ENCODE measurements at places on chromosomes 5 and 9.

DNA sequence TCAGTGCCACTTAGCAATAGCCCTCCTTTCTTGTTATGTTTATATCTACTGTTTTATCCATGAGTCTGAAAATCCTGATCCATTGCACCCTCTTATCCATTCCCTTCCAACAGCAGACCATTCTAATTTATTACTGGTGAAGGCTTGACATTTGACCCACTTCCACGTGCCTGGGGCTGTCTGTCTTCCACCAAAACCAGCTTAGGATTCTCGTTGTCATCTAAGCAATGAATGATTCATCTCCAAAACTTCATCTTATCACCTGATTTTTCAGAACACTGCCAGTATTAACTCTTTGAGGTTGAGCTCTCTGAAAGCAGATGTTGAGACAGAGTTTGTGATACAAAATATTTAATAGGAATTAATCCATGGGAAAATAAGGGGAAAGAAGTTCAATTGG lies 277.8 kb upstream of the FBXL7 start:
- no peak for DNase-seq

GRCh38 chr9:136441681-136442245 lies 2.1 kb upstream of the INPP5E start:
- no peak for DNase-seq

- no peak for DNase-seq
Measured at GRCh38 chr9:136467766-136468165, 15.1 kb downstream of the SEC16A start.

DNA sequence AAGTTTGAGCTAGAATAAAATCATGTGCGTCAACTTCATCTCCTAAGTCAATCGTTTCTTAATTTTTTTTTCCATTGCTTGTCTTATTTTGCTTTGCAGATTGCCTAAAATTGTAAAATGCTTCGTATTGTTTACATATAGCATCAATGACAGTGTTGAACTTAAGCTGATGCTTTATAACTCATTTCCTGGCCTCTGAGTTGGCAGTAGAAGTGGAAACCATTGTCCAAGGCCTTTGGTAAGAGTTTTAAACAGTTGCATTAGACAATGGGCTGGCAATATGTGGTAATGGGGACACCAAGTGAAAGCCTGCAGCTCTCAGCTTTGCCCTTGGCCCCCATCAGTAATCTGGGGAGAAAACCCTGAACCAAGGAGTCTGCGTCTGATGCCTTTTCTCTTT lies 154.8 kb upstream of the GAS1 start:
- no peak for DNase-seq

DNA sequence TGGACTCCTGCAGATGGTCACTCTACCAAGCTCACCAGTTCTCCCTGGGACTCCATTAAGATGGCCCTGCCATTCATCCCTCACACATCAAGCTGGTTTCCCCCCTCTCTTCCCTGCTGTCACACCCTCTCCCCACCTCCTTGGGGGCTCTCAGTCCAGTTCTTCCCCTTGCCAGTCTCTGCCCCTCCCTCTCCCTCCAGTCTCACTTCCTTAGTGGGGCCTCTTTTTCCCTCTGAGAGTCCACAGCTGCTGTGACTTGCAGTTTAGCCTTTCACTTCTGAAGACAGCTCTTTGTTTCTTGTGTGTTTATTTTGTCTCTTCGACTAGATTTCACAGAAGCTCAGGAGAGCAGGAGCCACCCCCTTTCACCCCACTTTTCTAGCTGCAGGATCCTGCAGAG lies 10.5 kb downstream of the DOCK2 start:
- peak; percentile 86 for DNase-seq

DNA sequence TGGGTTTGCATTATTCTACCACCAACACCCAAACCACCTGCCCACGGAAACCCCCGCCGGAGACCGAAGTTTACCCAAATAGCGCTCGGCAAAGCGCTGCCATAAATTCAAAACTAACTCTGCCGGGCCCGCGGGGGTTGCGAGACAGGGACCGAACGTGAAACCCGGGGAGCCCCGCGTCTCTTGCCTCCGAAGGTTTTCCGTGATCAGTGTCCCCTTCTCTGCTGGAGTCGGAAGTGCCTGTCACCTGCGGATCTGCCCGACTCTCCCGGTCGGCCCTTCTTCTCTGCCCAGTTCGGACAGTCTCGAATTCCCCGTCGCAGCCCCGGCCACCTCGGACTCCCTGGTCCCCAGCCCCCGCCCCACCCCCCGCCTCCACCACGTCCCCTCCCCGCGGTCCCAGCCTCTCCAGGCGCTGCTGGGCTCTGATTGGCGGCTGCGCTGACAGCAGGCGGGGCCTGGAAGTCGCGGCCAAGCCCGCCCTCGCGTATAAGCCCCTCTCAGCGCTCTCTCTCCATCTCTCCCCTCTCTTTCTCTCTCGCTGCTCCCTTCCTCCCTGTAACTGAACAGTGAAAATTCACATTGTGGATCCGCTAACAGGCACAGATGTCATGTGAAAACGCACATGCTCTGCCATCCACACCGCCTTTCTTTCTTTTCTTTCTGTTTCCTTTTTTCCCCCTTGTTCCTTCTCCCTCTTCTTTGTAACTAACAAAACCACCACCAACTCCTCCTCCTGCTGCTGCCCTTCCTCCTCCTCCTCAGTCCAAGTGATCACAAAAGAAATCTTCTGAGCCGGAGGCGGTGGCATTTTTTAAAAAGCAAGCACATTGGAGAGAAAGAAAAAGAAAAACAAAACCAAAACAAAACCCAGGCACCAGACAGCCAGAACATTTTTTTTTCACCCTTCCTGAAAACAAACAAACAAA lies at the start of gene RORB:
TSS of gene RORB (plus strand) at position 517 of the 929 bp plus-strand sequence. CDS start 642 bp downstream, outside the sequence.
- DNase-seq: peak; percentile 66

DNA sequence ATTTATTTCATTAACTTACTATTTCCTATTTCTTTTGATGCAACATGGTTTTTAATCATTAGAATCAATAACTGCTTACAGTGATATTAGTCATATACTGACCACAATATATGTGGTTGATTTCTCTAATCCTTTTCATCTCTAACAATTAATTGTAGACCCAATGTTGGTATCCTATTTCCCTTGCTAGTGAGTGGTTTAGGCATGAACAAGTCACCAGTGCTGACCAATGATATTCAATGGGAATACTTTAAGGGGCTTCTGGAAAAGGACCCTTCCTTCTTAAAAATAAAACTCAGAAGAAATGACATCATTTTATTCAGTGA lies 672.4 kb upstream of the GRAMD2B start:
- no peak for DNase-seq
